ENCODE measurements at places on chromosomes 11 and 22.

- no peak for DNase-seq
These were observed 8.7 kb upstream of the CABP7 start for GRCh38 chr22:29710922-29711593.

DNA sequence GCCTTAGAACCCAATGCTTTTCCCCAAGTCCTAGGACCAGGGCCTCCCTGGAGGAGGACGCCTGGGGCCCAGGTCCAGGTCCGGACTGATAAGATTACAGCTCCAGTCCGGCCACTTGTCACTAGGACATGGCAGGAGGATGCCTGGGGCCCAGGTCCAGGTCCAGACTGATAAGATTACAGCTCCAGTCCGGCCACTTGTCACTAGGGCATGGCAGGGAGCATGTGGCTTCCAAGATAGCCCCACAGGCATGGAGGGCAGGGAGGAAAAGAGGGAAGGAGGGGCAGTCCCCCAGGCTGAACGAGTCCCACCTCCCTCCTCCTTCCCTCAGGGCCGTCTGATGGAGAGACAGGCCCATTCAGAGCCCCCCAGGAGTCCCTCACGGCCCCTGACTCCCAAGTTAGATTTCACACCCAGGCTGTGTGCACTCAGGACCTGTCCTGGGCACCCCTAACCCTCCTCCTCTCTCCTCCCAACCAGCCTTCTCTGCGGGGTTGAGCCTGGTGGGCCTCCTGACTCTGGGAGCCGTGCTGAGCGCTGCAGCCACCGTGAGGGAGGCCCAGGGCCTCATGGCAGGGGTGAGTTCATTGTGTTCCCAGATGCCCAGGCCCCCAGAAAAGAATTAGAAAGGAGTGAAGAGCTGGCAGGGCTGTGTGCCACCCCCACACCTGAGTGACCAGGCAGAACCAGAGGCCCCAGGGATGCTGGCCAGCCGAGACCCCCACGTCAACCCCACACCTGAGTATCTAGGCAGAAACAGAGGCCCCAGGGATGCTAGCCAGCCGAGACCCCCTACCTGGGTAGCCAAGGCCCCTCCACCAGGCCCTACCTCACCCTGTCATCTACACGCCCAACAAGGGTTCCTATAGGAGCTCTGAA lies 2.1 kb downstream of the TSPAN32 start:
- no peak for DNase-seq

- no peak for DNase-seq
These were observed 1313.2 kb downstream of the TBC1D22A start for GRCh38 chr22:48075604-48076003.

DNA sequence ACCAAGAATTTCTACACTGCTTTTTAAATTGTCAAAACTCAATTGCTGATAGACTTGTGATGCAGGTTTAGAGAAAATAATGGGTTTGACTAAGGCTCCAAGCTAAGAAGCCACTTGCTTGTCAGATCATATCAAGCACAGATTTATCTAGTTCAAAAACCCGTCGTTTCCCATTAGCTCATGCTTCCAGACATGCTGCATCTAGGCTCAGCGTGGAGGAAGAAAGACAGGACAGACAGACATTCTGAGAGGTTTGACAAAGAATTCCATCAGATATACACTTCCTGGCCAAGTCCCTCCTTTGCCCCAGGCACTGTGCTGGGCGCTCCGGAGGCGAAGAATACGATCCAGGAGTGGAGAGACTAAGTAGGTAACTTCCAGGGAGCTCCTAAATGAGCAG lies 76.8 kb downstream of the KCNC1 start:
- DNase-seq, result no peak

GRCh38 chr11:74992852-74993251 lies 4.1 kb downstream of the NEU3 start:
- no peak for DNase-seq

Data from KBM-7 (cell line).